Peyer's patch (tissue), 4 donors: ENCODE measurements at places on chromosomes 6 and 20. TPM values are rescaled to one million over a fixed set of nuclear protein-coding genes. Genes with fewer than 3 reads are reported as not detected.

GRCh38 chr6:39266782-39267355 lies 37.6 kb upstream of the KCNK5 start:
- H3K4me1 ChIP-seq, result no peaks in the 10 kb centered on the region
- no peak for DNase-seq
- H3K36me3 ChIP-seq, result no peaks in the 10 kb centered on the region
- H3K27ac ChIP-seq, result no peak overlapping the region
- H3K27me3 ChIP-seq, result no peaks in the 10 kb centered on the region

DNA sequence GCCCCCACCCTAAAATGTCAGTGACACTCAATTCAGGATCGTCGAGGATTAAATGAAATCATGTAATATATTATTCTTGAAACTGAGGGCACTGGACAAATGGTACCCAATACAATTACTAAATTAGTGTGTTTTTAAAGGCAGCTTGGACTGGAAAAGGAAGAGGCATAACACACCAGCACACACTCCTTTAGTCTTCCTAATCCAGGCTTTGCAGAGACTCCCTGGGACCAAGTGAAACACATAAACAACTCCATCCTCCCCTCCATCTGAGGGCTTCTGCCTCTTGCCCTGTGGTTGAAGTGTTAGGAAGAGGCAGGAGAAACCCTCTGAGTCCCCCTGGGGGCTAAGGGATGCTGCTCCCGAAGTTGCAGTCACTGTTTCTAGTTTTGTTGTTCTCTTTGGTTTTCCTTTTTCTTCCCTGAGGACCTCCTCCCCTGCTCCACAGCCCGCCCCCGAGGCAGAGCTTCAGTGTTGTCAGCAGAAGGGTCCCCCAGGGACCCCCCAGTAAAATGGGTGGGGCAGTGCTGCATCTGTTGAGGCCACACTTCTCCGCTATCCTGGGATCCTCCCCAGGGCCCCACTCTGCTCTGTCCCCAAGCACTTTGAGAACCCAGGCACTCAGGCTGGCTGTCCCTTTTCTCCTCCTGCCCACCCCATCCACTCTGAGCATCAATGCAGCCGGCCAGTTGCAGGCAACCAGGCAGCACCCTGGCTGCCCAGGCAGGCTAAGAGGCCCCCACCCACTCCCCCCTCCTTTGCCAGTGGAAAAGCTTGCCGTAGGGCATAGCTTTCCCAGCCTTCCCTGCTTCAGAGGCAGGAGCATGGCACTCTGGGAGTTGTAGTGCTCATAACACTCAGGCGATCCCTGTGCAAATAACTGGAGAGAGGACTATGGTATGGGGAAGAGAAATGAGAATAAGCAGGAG lies 5.9 kb downstream of the TMEM63B start:
- peaks cover 29% of the 10 kb centered on the region for H3K4me1 ChIP-seq
- H3K27ac ChIP-seq, result peak overlapping the region; percentile 2
- H3K36me3 ChIP-seq, result no peaks in the 10 kb centered on the region

GRCh38 chr6:114569669-114570068 lies 226.8 kb upstream of the HS3ST5 start:
- no peaks in the 10 kb centered on the region for H3K27me3 ChIP-seq
- no peaks in the 10 kb centered on the region for H3K36me3 ChIP-seq
- H3K4me1 ChIP-seq, result no peaks in the 10 kb centered on the region
- DNase-seq, result no peak
- no peak overlapping the region for H3K4me3 ChIP-seq

DNA sequence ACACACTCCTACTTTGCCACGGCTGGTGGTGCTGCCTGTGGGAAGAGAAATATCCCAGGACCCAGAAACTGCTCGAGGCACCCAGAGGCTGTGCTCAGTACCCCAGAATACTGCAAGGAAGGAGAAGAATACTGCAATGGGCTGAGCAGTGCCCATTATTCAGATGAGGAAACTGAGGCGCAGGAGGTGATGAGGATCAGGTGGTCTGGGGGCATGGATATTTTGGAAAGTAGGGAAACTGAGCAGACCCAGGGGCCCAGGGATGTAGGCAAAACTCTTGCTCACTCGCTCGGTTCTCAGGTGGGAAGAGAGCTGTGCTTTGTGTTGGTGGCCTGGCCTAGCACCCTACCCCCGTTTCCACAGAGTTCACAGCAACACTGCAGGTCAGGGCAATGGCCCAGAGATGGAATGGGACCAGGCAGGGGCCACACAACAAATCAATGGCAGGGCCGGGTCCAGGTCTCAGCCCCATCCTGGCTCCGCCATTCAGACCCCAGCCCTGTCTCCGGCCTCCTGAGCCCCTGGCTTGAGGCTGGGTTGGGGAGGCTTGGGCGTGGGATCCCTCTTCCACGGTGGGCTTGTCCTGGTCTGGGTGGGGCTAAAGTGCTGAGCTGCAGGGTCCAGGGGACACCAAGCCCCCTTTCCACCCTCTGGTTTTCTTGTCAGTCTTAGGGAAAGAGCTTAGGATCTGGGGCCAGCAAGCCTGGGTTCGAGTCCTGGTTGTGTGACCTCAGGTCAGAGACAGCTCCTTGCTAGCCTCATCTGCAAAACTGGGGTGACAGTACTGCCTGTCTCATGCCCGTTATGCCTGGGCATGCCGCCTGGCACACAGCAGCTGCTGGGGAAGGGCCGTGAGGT lies 33.9 kb downstream of the SUN5 start:
- peak; percentile 43 for DNase-seq
- peak overlapping the region; percentile 62 for H3K27ac ChIP-seq
- H3K4me1 ChIP-seq, result peaks cover 27% of the 10 kb centered on the region

- H3K4me3 ChIP-seq, result no peak overlapping the region
- H3K27me3 ChIP-seq, result no peaks in the 10 kb centered on the region
- no peaks in the 10 kb centered on the region for H3K4me1 ChIP-seq
- no peak overlapping the region for H3K27ac ChIP-seq
These were observed 449.6 kb upstream of the POU3F2 start for GRCh38 chr6:98384801-98385200.

SLC13A3 gene
- total RNA-seq, result not detected

- DNase-seq, result no peak
- no peaks in the 10 kb centered on the region for H3K27me3 ChIP-seq
- no peak within 1 kb of the TSS for H3K27ac ChIP-seq
- H3K36me3 ChIP-seq, result no peaks in the 10 kb centered on the region
- no peak within 1 kb of the TSS for H3K4me3 ChIP-seq
These were observed at the start of gene NRSN1 for GRCh38 chr6:24125980-24126379. NRSN1 (plus strand) TSS chr6:24126215; CDS start chr6:24134328, 8,113 bp downstream.

PFDN4 gene
- 32.6 TPM for total RNA-seq

GRCh38 chr6:18302561-18303439 lies 38.5 kb upstream of the DEK start:
- no peaks in the 10 kb centered on the region for H3K27me3 ChIP-seq
- no peaks in the 10 kb centered on the region for H3K4me1 ChIP-seq
- no peak overlapping the region for H3K27ac ChIP-seq
- H3K4me3 ChIP-seq, result no peak overlapping the region
- no peaks in the 10 kb centered on the region for H3K36me3 ChIP-seq
- no peak for DNase-seq

DNA sequence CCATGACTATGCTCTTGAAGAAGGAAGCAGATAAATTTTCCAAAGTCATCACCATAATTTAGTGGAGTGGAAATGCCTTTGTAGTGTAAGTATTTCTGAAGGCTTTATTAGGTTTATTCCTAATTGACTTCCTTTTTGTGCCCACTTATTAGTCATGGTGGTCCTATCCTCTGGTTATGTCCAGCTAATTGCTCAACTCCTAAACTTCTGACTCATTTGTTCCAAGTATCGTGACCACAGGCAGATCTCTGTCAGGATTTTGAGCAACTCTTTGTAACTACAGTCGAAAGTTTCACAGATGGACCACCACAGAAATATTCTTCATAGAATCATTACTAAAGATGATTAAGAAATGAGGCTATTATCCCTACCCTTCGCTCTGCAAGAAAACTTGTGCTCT lies 315.6 kb upstream of the PTCHD4 start:
- no peak for DNase-seq
- no peaks in the 10 kb centered on the region for H3K36me3 ChIP-seq
- no peaks in the 10 kb centered on the region for H3K4me1 ChIP-seq
- H3K4me3 ChIP-seq, result no peak overlapping the region
- H3K27ac ChIP-seq, result no peak overlapping the region

- no peak overlapping the region for H3K4me3 ChIP-seq
- no peak overlapping the region for H3K27ac ChIP-seq
- H3K4me1 ChIP-seq, result no peaks in the 10 kb centered on the region
- H3K27me3 ChIP-seq, result no peaks in the 10 kb centered on the region
These were observed 32.8 kb downstream of the APCDD1L start for GRCh38 chr20:58482416-58482815.

- no peak overlapping the region for H3K27ac ChIP-seq
- H3K4me3 ChIP-seq, result no peak overlapping the region
- H3K27me3 ChIP-seq, result no peaks in the 10 kb centered on the region
- no peaks in the 10 kb centered on the region for H3K4me1 ChIP-seq
- no peak for DNase-seq
These were observed 229.1 kb downstream of the SIM1 start for GRCh38 chr6:100235631-100236030.

MAS1 gene
- not detected for total RNA-seq

DNA sequence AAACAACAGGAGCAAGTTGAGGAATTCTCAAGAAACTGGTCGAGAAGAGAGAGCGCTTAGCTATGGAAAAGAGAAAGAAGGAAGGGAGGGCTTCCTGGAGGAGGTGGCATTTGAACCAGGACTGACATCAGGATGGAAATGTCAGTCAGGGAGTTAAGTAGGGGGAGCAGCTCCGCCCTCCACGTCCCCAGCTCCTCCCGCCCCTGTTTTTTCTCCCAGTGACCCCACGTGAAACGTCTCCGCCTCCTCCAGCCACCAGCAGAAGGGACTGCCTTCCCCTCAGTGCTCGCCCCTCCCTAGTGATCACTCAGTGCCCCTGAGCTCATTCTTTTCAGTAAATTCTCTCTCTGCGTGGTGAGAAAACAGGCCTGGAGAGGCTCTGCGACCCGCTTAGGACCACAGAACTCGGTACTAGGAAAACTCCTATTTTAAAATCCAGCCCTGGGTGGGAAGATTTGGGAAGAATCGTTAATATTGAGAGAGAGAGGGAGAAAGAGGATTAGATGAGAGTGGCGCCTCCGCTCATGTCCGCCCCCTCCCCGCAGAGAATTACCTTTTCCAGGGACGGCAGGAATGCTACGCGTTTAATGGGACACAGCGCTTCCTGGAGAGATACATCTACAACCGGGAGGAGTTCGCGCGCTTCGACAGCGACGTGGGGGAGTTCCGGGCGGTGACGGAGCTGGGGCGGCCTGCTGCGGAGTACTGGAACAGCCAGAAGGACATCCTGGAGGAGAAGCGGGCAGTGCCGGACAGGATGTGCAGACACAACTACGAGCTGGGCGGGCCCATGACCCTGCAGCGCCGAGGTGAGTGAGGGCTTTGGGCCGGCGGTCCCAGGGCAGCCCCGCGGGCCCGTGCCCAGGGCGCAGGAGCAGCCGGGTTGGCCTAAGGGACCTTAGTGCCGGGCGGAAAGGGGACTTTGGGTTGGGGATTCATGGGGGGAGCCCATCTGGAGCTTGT lies 4.6 kb downstream of the HLA-DPB1 start:
- H3K27me3 ChIP-seq, result no peaks in the 10 kb centered on the region
- H3K36me3 ChIP-seq, result no peaks in the 10 kb centered on the region
- no peaks in the 10 kb centered on the region for H3K4me1 ChIP-seq
- peak overlapping the region; percentile 49 for H3K4me3 ChIP-seq
- DNase-seq, result peak; percentile 80

DUSP15 gene
- total RNA-seq, result 19.8 TPM

CNPY3 gene
- total RNA-seq, result 61.5 TPM

GRCh38 chr20:23434521-23435313 lies 4.8 kb upstream of the CSTL1 start:
- no peak for DNase-seq
- H3K4me3 ChIP-seq, result no peak overlapping the region
- H3K36me3 ChIP-seq, result no peaks in the 10 kb centered on the region
- no peaks in the 10 kb centered on the region for H3K27me3 ChIP-seq
- no peak overlapping the region for H3K27ac ChIP-seq
- H3K4me1 ChIP-seq, result peaks cover 7% of the 10 kb centered on the region

DNA sequence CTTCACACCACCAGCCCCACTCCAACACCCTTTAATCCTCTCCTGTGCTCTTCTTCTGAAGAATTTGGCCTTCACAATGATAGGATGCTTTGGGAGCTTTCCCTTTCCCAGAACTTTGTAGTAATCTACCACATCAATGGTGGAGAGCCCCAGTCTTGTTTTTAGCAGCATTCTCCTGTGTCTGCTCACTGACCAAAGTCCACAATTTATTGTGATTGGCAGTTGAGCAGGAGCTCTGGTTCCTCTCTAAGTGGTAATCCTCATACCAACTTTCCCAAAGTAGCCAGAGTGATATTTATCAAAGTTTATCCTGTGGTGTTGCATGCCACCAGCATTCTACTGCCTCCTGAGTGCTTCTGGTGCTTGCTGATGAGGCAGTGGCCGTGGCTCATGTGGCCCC lies 29.0 kb upstream of the OPN5 start:
- H3K27ac ChIP-seq, result no peak overlapping the region

DNA sequence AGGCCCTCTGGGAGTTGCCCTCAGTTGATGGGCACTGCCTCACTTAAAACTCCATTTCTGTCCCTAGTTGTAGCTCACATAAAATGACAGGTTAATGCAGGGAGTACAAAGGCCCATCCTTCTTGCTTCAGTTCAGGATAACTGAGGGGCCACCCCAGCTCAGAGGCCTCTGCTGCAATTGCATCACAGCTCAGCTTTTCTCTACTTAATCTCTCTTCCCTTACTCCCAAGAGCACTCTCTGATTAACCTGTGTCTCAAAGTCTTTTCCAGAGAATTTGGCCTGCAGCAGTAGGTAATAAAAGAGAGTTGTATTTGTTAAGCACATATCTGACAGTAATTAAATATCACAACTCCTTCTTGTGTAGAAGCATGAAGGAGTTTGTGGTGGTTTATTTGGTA lies 40.9 kb upstream of the FLRT3 start:
- no peaks in the 10 kb centered on the region for H3K36me3 ChIP-seq
- DNase-seq, result no peak
- H3K27me3 ChIP-seq, result no peaks in the 10 kb centered on the region
- no peak overlapping the region for H3K27ac ChIP-seq
- H3K4me1 ChIP-seq, result no peaks in the 10 kb centered on the region

- no peak for DNase-seq
- H3K27ac ChIP-seq, result no peak overlapping the region
- no peak overlapping the region for H3K4me3 ChIP-seq
- no peaks in the 10 kb centered on the region for H3K27me3 ChIP-seq
- H3K36me3 ChIP-seq, result no peaks in the 10 kb centered on the region
These were observed 89.1 kb upstream of the E2F3 start for GRCh38 chr6:20312606-20313005.

PAQR8 gene
- total RNA-seq, result 300 TPM

- H3K36me3 ChIP-seq, result no peaks in the 10 kb centered on the region
- H3K27ac ChIP-seq, result no peak overlapping the region
- H3K27me3 ChIP-seq, result no peaks in the 10 kb centered on the region
- H3K4me3 ChIP-seq, result no peak overlapping the region
These were observed 15.0 kb upstream of the TRAM2 start for GRCh38 chr6:52591832-52592231.

DNA sequence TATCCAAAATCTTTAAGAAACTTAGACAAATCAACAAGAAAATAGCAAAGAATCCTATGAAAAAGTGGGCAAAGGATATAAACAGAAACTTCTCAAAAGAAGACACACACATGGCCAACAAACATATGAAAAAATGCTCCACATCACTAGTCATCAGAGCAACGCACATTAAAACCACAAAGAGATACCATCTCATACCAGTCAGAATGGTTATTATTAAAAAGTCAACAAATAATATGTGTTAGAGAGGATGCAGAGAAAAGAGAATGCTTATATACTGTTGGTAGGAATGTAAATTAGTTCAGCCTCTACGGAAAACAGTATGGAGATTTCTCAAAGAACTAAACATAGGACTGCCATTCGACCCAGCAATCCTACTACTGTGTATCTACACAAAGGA lies 212.0 kb upstream of the DTNBP1 start:
- DNase-seq, result no peak
- no peak overlapping the region for H3K27ac ChIP-seq
- H3K4me3 ChIP-seq, result no peak overlapping the region

GRCh38 chr6:112021691-112022310 lies 32.1 kb upstream of the CCN6 start:
- H3K4me1 ChIP-seq, result no peaks in the 10 kb centered on the region
- H3K27ac ChIP-seq, result no peak overlapping the region
